GM12891 (cell line): ENCODE measurements at places on chromosomes 12 and 14.

DNA sequence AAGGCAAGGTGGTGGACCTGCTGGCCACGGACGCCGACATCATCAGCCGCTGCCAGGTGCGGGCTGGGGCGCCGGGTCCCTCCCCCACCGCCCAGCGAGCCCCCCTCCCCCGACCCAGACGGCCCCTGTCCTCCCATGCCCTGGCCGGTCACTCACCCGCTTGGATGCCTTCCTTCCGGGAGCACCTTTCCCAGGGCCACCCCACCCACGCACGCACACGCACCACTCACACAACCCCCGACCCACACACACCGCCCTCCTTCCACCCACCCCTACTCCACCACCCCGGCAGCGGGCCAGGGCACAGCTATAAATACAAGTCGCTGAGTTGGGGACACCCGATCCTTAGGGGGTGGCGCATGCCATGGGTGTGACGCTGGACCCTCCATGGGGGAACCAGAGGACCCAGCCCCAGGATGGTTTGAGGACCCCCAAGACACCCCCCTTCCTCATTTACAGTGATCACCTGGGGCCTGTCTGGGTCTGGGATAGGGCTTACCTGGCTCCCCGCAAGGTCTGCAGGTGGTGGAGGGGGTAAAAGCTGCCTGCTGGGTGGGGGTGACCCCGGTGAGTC is 465 bp downstream of the ADSS1 start:
- no peak for DNase-seq

DNA sequence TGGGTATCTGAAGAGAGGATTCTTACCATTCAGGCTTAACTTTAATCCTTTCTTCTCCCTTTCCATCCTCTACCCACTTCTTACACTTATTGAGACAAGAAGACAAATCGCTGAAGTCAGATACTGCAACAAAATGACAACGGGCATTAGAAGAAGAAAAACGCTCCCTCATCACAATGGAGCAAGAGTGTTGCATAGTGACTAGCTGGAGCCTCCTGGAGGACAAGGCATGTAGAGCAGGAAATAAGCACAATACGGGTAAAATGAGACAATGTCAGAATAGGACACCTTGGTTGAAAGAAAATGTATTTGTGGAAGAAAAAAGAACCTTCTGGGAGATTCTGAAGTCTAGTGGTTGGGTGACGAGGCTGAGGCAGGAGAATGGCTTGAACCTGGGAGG is 501.0 kb downstream of the RERGL start:
- no peak for DNase-seq

DNA sequence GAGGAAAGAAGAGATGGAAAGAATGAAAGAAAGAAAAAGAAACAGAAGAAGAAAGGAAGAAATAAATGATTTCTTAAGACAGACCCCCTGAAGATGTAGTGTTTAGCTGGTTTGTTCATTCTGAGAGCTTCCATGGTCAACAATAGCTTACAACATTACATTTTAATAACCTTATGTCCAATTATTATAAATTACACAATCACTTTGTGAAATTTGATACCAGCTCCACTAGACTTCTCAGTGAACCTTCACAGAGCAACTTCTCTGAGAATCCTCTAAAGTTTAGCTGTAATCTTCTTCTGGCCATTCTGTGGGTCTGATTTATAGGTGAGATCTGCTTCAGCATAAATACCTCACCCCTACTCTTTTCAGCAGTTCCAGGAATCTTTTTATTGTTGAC is 27.9 kb downstream of the SIX1 start:
- DNase-seq: no peak

DNA sequence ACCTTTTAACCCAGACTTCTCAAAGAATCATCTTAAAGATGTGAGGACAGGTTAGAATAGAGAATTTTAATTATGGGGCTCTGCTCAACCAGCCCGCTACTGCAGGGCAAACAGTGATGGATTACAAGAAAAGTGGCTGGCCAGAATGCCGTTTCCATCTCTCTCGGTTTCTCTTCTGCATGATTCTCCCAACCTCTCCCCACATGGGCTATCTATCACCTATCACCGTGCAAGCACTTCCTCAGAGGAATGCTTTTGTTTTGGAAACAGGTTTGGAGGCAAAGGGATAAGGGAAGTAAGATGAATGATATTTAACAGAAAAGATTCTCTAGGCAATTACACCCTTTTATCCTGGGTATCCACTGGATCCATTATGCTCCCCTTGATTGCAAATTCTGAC is 37.4 kb upstream of the PHC1 start:
- DNase-seq: no peak
